ENCODE measurements at places on chromosomes 7 and 10. TPM values are rescaled to one million over a fixed set of nuclear protein-coding genes. Genes with fewer than 3 reads are reported as not detected.

DNA sequence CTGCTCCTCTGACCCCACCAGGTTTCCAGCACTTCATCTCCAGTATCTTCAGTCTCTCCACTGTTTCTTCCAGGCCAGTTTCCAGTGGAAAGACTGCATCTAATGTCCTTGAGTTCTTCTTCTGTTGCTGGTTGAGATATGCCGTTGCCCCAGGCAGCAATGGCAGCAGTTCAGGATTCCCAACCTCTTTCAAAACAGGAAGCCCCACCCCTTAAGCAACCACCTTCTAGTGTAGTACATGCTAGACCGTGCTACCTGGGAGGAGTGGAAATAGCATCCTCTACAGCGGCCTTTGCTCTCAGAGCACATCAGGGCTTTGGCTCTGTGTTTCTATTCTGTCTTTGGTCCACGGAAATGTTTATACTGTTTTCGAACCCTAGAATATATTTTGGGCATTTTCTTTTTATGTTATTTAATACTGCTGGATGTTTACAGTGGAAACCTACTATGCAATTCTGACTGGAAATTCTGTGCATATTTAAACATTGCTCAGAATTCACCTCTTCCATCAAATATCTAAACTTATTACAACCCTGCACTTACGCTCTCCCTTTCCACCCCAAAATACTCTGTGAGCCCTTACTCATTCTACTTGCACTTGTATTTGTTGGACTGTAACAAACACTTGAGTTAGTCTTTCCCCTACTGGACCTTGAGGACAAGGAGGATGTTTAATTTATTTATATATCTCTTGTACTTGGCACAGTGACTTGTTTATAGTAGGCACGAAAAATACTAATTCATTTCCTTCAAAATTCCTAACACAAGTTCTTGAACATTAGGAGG, 8.5 kb upstream of the BPGM start:
- DNase-seq: no peak

- DNase-seq: no peak
These were observed 67.2 kb upstream of the POT1 start for GRCh38 chr7:124996778-124997177.

DNA sequence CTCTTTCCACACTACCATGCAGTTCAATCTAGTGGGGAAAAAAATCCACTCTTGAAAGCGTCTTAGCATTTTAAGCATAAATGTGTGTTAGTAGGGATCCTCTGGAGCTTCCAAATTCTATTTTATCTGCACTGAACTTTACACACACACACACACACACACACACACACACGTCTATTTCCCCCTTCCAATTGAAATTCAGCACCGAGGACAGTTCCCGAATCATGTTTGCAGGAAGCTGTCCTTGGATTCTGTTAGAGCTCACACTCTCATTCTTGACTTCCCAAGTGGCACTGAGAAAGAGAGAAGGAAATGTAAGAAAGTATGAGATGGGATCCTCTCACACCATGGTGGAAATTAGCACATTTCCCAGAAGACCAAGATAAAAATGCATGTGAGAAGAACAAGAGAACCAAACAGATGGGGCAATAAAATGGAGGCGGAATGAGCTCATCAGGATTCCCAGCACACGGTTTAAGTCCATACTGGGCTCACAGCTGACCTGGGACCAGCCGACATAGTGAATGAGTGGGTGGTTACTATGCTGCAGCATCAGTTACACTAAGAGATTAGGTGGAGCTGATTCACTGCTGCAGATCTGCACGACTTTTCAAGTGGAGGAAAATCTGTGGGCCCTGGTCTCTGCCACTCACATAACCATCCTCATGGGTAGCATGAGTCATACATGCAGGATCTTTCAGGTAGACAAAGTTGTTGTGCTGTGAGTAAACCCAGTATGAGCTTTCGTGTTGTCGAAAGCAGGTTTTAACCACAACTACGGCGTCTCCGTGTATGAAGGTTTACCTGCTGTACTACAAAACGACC, 3.3 kb upstream of the NPTX2 start:
- no peak for DNase-seq

- peak; percentile 89 for DNase-seq
These were observed 148.2 kb downstream of the CELF2 start for GRCh38 chr10:11165591-11166543.

GRCh38 chr10:89283936-89284475, 17.8 kb upstream of the IFIT2 start:
- DNase-seq: peak; percentile 92

- no peak for DNase-seq
These were observed 119.5 kb upstream of the UNC5B start for GRCh38 chr10:71092812-71093401.

GRCh38 chr10:21497177-21497807, 28.2 kb downstream of the SKIDA1 start:
- DNase-seq: peak; percentile 96

DNA sequence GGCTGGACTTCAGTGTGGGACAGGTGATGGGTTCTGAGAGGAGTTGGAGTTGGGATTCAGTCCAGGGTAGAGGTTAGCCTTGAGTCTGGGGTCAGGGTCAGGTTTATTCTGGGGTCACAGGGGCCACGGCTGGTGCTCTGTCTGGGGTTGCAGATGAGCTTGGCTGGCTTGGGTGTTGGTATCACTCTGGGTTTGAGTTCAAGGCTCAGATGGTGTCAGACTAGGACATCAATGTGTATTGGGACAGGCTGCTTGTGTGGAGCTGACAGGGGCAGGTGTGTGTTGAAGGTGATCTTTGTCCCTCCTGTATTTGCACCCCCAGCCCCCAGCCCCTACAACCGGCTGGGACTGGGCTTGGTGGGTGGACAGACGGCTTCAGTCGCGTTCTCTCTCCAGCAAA, 26.8 kb downstream of the TMEM270 start:
- no peak for DNase-seq

DNA sequence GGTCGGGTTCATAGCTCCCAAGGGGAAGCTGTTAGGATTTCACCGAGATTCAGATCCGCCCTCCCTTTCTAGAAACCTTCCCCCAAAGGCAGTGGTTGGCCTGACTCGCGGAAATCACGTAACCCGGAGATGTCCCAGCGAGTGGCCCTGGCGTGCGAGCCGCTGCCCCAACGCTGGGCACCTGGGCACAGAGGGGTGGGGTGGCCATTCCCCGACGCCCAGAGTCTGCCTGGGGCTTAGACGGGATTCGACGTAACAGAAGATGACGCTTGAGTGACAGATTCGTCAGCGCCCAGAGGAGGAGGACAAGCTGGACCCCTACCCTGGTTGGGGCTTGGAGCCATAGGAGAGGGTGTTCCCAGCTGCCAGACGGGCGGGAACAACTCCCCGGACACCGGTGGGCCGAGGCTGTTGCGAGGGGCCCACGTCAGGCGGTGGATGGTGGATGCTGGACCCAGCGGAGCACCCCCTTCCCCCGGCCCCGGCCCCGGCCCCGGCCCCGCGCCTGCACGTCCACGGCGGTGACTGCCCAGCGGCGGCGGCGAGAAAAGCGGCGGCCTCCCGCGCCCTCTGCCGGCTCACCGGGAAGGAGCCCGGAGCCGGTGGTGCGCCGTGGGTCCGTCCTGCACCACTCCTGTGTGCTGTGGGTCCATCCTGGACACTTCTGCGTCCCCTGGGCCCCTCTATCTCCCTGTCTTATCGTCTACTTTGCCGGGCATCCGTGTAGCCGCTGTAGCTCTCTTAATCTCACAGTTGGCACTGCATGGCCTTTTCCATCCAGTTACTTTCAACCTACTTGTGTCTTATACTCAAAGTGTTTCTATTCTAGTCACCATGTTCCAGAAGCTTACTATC, 35.4 kb upstream of the KNDC1 start:
- no peak for DNase-seq

DNA sequence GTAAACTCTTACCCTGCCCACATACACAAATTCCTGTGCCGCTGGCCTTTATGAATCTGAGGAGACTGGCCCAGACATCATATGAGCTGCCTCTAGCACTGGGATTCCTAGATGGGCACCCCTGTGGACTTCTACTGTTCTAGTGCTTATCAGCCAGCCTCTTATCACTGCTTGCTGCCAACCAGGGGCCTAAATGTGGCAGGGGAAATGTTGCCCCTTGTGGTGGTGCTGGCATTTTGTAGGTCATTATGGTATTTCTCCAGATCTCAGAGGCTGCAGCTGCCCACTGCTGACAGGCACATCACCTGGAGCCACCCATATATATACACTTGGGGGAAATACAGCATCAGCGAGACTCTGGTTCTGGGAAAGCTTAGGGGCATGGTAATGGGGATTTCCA, 5.4 kb downstream of the SFR1 start:
- no peak for DNase-seq

- no peak for DNase-seq
These were observed 21.2 kb downstream of the PRTFDC1 start for GRCh38 chr10:24931236-24931635.

- DNase-seq: no peak
These were observed 28.4 kb downstream of the ITGB1 start for GRCh38 chr10:32929634-32930033.

GRCh38 chr7:125491137-125491536, 561.5 kb upstream of the POT1 start:
- DNase-seq: no peak

- no peak for DNase-seq
These were observed 138.5 kb downstream of the SLIT1 start for GRCh38 chr10:97047083-97047736.

DNA sequence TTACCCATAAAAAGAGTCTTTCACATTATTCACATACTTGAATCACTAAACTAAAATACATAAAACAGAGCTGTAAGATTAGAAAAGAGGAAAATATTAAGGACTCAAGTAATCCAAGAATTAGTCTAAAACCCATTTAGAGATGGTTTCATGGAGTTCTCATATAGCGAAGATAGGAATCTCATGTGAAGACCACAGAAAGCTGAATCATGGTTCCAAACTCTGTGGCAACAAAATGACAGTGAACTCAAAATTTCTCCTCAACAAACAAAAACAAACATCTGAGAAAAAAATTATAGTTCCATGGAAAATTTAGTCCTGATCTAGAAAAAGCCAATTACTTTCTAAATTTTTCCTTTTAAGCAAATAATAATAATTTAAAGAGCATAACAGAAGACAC, 34.6 kb downstream of the BAZ1B start:
- DNase-seq: no peak

DNA sequence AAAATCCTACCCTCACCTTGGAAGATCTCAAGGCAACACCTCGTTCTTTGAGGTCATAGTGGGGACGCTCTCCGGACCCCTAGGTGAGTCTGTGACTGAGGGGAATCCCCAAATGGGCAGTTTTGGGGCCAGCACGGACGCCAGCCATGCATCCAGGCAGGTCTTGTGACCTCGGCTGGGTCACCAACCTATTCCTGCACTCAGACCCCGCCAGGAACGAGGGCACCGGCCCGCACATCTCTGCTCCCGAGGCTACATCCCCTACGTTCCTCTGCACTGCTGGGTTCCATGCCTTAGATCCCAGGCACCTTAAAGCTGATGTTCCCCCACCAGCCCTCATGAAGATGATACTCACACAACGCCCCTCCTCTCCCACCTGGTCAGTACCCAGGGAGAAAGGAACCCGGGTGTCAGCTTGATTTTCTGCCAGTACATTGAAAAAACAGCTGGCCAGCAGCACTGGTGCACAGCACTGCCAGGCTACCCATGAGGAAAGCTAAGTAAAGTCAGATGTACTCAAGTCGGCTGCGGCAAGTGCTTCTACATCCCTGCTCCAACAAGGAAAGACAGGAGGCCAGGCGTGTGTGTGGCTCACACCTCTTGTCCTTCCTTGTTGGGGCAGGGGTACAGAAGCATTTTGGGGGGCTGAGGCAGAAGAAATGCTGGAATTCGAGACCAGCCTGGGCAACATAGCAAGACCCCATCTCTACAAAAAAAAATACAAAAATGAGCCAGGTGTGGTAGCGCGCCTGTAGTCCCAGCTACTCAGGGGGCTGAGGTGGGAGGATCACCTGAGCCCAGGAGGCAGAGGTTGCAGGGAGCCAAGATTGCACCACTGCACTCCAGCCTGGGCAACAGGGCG, 48.1 kb downstream of the DIP2C start:
- peak; percentile 43 for DNase-seq

DNA sequence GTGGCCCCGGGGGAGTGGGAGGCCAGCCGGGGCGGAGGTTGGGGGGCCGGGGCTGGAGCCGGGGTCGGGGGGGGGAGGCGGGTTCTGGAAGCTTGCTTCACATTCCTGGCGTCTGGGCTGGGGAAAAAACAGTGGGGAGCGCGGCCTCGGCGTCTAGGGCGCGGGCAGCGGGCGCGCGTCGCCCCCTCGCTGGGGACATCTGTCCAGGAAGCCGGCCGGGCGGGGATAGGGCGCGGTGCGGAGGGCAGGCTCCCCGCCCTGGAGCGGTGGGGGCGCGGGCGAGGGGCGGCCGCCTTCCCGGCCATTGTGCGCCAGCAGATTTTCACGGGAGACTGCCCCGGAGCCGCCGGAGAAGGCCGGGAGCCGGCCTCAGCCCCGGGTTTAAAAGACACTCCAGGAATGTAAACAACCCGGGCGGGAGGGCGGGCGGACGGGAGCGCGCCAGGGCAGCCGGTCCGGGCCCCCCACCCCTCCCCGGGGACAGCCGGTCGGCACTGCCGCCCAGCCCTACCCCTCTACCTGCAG, 1.4 kb downstream of the ZMIZ1 start:
- peak; percentile 83 for DNase-seq

DNA sequence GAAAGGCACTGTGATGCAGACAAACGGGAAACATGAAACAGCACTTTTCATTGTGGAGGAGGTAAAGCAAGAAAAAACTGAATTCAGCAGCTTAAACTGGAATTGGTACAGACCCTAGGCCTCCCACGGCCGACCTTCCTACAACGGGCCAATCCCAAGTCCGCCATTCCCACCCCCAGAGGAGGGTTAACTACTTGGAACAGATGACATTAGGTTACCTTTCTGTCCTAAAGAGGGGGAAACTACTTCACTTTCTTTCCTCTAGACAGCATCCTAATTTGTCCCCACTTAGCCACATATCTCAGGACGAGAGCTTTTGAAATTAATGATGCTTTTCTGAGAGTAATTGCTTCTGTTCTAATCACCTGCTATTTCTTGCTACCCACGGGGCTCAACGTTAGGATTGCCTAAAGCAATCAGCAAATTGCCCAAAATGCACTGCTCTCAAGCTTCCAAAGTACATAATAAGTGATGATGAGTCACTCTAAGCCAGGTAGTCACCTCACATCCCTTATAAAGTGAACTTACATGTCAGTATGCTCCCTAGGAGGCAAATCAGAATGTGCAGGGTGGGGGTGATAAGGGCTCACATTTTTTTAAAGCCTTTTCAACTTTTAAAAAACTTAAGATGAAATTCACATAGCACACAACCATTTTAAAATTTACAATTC, 36.7 kb downstream of the LSM5 start:
- DNase-seq: no peak

OPALIN gene
- not detected for total RNA-seq

WDFY4 gene
- 2.5 TPM for total RNA-seq

C10orf90 gene
- 1.1 TPM for total RNA-seq

NUDT13 gene
- 2.1 TPM for total RNA-seq

DLD gene
- 115 TPM for total RNA-seq

MKI67 gene
- total RNA-seq: 1.8 TPM

SPDYE3 gene
- not detected for total RNA-seq

Data from sigmoid colon (tissue), 7 donors.